ENCODE measurements at places on chromosomes 4 and X.

DNA sequence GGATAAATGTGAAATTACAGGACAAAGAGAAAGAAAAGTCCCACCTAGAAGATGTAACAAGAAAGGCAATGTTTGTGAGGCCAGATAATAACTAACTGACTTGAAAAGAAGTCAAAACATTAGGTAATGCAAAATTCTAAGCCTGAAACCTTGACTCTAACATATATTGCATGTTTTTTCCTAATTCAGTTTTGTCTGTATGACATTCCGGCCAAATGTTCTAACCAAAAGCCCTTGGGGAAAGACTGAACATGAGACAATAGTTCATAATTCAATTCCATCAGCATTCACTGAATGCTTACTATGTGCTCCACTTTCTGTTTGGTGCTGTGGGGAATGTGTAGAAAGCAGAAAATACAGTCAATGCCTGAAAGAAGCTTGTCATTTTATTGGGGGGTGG lies 84.8 kb upstream of the PLAC1 start:
- no peak for DNase-seq

- DNase-seq = no peak
These were observed 66.3 kb downstream of the SRPX start for GRCh38 chrX:38154340-38154739.

DNA sequence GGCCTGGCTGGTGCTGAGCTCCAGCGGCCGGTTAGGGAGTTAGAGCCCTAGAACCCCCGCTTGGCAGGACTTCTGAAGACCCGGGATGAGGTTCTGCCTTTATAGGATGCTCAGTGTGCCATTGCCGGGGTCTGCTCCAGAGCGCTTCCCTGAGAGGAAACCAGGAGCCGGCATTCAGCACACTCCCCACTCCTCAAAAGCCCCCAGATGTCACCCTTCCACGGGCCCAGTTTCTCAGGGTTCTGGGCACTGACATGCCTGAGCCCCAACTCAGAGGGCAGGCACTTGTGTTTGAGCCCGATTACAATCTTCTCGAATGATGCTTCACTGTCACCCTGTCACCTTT lies 6.5 kb downstream of the NKX3-2 start:
- no peak for DNase-seq

GRCh38 chr4:14309431-14309830 lies 681.9 kb upstream of the BOD1L1 start:
- DNase-seq = no peak

- no peak for DNase-seq
These were observed 22.9 kb downstream of the FAT1 start for GRCh38 chr4:186700746-186701145.

DNA sequence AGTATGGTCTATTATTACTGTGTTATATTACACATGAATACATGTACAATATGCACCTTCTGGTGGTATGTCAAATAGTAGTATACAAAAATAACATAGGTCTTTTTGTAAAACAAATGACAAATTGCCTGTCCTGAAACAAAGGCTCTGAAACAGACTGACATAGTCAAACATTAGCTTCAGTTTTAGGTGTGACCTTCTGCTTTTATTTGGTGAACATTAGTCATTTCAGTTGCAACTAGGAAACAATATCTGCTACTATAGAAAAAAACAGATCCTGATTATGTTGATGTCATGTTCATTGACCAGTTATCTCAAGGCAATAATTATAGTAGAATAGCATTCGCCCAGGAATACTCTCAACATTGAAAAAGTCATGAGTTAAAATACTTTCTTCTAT lies 123.0 kb downstream of the CHRNA9 start:
- no peak for DNase-seq

Data from activated CD4-positive, alpha-beta T cell treated with anti-CD3 and anti-CD28 coated beads for 1 hour (primary cell).